ENCODE measurements at places on chromosomes 4 and X.

DNA sequence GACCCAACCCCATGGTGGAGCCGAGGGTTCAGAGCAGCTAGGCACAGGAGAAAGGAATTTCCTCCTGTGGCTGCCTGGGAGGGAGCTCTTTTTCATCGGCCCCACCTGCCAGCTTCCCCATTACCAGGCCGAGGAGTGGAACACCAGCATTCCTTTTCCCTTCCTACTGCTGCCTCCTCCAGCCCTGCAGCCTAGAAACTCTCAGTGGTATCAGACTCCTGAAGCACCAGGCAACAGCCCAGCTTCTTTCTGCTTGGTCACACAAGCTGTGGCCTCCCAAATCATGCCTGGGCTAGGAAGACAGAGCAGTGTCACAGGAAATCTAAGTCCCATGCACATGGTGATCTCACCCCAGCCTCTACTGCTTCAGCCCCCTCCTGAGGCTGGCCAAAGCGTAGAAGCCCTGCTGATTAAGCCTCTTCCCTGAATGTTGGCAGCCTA lies 30.1 kb downstream of the RTL5 start:
- DNase-seq = no peak

GRCh38 chr4:10721616-10722015 lies 37.0 kb upstream of the CLNK start:
- DNase-seq = no peak

- DNase-seq = no peak
These were observed 212.2 kb upstream of the MAGEB18 start for GRCh38 chrX:25925946-25926345.

GRCh38 chr4:156811963-156812362 lies 159.6 kb downstream of the PDGFC start:
- no peak for DNase-seq

- no peak for DNase-seq
These were observed 12.9 kb downstream of the SMIM9 start for GRCh38 chrX:154821523-154821922.

GRCh38 chr4:145912376-145912775 lies 26.2 kb downstream of the ZNF827 start:
- no peak for DNase-seq

- no peak for DNase-seq
These were observed 214.6 kb upstream of the CTSO start for GRCh38 chr4:156168288-156168687.

DNA sequence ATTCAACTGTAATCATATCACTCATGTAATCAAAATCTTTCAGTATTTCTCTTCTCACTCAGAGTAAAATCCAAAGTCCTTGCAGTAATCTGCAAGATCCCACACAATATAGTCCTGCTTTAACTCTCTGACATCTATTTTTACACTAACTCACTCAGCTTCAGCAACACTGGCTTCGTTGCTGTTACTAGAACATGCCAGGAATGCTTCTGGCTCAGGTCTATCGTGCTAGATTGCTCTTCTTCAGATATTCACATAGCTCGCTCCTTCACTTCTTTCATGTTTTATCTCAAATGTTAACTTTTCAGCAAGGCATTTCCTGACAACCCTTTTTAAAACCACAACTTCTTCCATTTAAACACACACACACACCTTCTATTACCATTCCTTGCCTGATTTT lies 331.7 kb upstream of the HTR2C start:
- no peak for DNase-seq
